Activated CD8-positive, alpha-beta memory T cell treated with anti-CD3 and anti-CD28 coated beads for 24 hours (primary cell): ENCODE measurements at places on chromosomes 7 and 10.

DNA sequence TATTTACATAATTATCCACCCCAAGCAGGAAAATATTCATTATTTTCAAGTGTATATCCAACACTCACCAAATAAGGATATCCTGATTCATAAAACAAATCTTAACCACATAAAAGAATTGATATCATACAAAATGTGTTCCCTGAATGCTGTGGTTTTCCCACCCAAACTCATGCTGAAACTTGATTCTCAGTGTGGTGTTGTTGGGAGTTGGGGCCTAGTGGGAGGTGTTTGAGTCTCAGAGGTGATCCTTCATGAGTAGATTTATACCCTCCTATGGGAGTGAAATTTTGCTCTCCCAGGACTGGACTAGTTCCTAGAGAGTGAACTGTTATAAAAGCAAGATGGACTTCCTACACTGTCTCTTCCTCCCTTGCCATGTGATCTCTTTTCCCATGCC is 1028.3 kb downstream of the SORCS1 start:
- no peak for DNase-seq

DNA sequence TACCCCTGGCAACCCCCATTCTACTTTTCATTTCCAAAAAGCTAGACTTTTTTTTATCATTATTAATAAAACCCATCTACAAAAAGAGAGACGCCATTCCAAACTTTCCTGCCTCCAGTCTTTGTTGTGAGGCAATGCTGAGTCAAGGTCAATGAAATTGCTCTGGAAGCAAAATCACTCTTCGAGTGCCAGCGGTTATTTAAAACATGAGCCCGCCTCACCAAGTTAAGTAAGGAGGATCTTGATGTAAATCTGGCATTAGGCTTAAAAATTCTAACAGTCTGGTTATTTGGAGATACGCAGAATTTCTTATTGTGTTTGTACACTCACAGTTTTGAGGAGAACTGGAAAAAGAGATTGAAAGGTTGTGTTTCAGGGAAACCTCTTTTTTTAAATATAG is 1196.3 kb downstream of the TYW1 start:
- no peak for DNase-seq

DNA sequence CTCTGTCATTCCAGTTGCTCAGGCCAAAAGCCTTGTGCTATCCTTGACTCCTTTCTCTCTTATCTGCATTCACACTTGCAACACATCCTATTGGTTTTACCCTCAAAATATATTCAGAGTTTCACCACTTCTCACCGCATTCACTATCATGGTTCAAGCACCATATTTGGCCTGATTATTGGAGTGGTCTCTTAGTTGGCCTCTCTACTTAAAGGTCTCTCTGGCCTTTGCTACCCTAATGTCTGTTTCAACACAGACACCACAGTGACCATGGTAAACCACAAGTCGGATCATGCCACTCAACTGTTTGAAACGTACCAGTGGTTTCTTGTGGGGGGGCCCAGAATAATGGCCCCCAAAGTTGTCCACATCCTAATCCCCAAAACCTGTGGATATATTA is 15.2 kb upstream of the PDZD8 start:
- DNase-seq: no peak

GRCh38 chr10:73850863-73851461 is 23.4 kb downstream of the CAMK2G start:
- DNase-seq: no peak

GRCh38 chr7:24115661-24116060 is 168.3 kb upstream of the NPY start:
- no peak for DNase-seq

DNA sequence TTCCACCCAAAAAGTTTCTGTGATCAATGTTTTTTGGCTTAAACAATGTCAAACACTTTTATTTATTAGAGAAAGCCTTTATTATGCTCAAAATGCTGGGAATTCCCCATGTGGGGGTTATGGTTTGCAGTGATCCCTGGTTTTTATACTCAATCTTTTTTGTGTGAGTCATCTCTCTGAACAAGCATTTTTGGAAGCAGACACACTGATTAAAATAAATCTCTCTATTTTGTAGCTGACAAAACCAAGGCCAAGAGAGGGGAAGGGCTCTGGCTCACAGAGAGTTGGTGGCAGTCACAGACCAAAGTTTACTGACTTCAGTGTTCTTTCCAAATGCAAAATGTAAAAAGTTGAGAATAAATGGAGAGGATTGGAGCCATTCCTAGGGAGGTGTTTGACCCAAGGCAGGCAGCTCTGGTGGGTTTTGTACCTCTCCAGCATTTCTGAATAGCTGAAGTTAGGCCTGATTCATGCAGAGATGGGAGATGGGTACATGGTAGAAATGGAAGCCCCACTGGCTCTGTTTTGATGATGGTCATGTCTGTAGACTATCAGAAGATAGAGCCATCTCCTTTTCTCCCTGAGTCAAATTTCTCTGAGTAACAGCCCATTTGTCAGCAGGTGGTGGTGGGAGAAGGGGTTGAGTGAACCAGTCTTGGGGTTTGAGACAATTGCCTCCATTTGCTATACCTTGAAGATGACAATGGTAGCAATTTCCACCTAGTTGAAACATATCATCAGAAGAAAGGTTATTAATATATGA is 45.4 kb upstream of the NAMPT start:
- no peak for DNase-seq

DNA sequence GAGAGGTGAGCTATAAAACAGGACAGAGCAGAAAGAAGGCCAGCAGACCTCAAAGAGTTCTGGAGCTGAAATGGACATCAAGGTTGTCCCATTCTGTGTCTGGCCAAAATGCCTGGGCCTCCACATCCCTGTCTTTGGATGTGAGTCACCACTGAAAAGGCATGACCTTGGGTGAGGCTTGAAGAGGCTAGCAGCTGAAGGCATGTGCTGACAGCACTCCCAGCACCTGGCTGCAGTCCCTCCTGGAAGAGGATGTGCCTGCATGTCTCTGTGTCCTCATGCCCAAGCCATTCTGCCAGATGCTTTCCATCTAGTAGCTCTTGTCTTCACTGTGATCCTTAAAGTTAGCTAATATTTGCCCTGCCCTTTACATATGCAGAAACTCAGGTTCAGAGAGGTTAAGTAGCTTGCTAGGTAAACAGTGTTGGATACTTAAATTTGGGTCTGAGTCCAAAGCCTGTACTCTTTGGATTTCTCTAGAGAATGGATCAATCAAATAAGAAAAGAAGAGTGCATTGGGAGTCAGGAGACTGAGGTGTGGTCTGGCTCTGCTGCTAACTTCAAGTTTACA is 35.8 kb downstream of the HECW1 start:
- DNase-seq: no peak

DNA sequence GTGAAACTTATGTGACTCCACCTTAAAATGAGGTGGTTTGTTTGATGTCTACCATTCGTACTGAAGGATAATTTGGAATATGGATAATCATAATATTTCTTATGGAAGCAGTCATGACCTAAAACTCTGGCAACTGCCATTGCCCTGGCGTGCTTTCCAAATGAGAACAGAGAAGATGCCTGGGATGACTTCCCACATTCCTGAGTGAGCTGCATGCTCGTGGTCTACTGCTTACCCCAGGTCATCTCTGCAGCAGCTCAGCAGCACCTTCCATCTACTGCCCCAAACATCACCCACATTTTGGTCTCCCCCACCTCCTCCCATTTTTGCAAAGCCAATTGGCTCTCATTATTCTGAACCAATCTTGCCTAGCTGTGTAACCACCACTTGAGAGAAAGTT is 40.1 kb downstream of the LYZL1 start:
- DNase-seq: no peak

DNA sequence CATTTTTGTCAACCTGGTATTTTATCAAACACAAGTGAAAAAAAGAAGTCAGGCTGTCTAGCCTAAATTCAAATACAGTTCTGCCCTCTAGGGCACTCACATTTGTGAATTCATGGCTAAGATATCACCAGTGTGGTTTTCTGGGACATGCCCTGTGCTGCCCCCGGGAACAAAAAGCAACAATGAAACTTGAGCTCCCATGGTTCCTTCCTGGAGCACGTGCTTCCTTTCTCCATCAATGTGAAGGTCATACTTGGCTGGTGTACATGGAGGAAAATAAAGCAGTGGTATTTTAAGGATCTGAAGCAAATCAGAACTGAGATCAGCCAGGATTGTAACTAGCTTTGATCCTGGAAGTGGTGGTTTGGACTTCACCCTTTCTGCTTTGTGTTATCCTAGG is 128.9 kb upstream of the FRMD4A start:
- DNase-seq: no peak

GRCh38 chr7:2970861-2971260 is 72.8 kb downstream of the CARD11 start:
- DNase-seq: peak; percentile 43

DNA sequence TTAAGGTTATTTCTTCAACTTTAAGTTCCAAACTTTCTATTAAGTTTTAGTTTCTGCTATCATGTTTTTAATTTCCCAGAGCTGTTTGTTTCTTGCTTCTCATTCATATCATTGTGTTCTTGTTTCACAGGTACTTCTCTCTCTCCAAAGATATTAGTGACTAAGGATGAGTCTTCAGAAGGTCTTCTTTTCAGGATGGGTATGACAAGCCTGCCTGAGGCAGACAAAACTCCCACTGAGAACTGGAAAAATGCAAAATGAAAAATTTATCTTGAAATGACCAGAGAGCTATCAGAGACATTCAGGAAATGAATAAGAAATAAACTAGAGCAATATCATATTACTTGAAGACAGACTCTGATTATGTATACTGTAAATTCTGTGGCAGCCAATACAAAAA is 110.8 kb upstream of the EGFR start:
- no peak for DNase-seq

DNA sequence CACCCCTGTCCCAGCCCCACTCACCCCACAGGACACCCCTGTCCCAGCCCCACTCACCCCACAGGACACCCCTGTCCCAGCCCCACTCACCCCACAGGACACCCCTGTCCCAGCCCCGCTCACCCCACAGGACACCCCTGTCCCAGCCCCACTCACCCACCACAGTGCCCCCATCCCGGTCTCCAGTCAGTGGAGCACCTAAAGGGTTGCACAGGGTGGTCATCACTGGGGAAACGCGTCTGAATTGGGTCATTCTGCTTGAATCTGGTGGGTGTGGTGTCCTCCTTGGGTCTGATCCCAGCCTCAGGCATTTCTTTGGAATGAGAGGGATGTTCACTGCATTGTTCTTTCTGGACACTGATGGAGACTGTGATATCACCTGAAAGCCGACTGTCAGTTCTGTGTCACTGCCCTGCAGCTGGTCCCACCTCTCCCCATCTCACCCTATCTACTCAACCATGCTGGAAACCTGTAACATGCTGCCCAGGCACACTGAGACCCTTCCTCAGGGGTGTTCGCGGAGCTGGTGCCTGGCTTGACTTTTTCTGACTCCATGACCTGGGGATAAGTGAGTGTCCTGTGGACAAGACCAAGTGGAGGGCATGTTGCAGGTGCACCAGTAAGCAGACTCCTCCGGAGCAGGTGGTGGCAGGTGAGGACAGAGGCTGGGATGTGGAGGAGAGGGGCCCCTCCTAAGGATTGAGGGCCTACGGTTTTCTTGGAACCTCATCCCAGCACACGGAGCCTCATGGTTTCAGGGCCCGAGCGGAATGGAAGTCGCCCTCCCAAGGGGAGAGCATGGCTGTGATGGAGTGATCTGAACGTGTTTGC is 262.5 kb upstream of the PPP2R2D start:
- peak; percentile 19 for DNase-seq

GRCh38 chr10:103616705-103617601 is 123.4 kb downstream of the NEURL1 start:
- DNase-seq: no peak

GRCh38 chr7:37993060-37993501 is 72.6 kb downstream of the EPDR1 start:
- DNase-seq: no peak

DNA sequence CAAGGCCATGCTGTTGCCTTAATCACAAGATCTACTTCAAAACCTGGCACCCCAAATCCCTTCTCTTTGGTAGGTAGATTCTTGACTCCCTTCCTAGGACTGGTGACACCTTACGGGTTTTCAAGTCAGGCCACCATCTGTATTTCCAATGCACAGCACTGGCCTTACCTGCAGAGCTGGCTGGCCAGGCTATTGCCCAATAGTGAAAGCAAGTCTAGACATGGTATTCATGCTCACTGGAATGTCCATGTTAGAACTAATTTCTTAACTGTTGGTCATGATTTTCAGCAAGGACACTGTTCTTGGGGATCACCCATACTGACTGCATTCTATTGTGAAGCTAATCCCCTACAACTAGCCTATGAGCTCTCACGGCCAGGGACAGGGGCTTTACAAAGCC is 313.1 kb upstream of the RNF32 start:
- no peak for DNase-seq

- DNase-seq: no peak
Measured at GRCh38 chr10:9926003-9926402, 1091.7 kb upstream of the CELF2 start.

DNA sequence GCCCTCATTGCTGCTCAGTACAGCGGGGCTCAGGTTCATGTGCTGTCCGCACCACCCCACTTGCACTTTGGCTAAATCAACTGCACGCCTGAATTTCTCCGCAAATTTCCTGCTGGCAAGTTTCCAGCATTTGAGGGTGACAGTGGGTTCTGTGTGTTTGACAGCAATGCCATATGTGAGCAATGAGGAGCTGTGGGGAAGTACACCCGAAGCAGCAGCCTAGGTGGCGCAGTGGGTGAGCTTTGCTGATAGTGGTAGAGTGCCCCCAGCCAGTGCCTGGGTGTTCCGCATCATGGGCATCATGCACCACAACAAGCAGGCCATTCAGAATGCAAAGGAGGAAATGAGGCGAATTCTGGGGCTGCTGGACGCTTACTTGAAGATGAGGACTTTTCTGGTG is 103.9 kb upstream of the POT1 start:
- no peak for DNase-seq

GRCh38 chr7:134985894-134986362 is 380 bp upstream of the AGBL3 start:
- DNase-seq: no peak
